ENCODE measurements at places on chromosomes 13 and 19. TPM values are rescaled to one million over a fixed set of nuclear protein-coding genes. Genes with fewer than 3 reads are reported as not detected.

GRCh38 chr13:106143930-106144709 is 391.3 kb downstream of the EFNB2 start:
- DNase-seq: no peak
- H3K4me1 ChIP-seq: no peaks in the 10 kb centered on the region
- no peaks in the 10 kb centered on the region for H3K27me3 ChIP-seq
- H3K4me3 ChIP-seq: no peak overlapping the region

DNA sequence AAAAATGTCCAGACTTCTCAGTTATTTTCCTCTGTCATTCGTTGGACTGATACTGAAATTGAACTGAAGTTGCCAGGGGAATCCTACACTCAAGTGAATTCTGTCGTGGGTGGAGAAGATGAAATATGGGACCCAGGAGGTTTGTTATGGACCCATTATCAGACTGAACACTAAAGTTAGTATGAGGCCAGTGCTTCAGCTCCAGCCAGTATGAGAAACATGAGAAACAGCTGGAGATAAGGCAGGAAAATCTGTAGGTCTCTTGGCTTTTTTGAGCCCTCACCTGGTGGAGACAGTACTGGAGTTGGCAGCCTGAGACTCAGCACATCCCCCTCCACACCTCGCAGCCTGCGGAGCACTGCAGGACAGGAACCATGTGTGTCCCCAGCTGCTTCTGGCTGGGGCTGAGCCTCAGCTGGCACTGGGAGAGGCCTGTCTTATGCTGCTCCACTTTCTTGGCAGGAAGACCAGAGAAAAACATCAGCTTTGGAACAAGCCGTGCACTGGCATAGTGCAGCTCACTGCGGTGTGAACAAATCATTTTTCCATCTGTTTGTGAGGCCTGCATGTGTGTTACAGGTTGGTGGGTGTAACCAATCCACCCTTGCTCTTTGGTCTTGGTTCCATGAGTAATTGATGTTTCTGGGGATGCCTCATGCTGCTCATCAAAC is 641.0 kb downstream of the FGF9 start:
- DNase-seq: no peak
- no peaks in the 10 kb centered on the region for H3K4me1 ChIP-seq
- no peaks in the 10 kb centered on the region for H3K27me3 ChIP-seq
- H3K4me3 ChIP-seq: no peak overlapping the region
- H3K36me3 ChIP-seq: no peaks in the 10 kb centered on the region

DNA sequence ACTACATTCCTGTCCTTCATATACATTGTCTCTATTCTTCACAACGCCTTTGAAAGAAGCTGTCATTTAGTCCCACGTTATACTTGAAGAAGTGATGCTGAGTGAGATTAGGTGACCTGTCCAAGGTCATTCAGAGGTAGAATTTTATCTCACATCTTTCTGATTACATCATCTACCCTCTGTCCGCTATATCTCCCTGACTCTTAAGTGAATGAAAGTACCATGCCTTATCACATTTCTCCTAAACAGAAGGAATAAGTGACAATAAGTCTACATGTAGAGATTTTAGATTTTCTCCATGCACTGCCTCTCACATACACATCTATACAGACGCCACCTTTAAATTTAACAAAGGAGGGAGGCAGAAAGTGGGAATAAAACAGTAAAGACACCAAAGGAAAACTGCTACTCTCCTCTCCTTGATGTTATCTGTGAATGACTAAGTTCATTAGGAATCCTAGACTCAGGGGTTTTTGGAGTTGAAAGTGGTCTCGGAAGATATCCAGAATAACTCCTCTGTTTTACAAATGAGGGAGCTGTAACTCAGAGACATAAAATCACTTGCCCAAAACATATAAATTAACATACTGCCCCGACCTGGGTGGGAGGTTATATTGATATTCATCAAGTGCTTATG is 4.9 kb upstream of the CLDN10 start:
- H3K4me3 ChIP-seq: no peak overlapping the region
- peaks cover 2% of the 10 kb centered on the region for H3K27me3 ChIP-seq
- H3K27ac ChIP-seq: no peak overlapping the region
- DNase-seq: no peak
- H3K36me3 ChIP-seq: no peaks in the 10 kb centered on the region

GRCh38 chr13:75838366-75839005 is 202.4 kb downstream of the LMO7 start:
- no peak for DNase-seq
- no peaks in the 10 kb centered on the region for H3K4me1 ChIP-seq
- peaks cover 51% of the 10 kb centered on the region for H3K36me3 ChIP-seq
- H3K4me3 ChIP-seq: no peak overlapping the region

DNA sequence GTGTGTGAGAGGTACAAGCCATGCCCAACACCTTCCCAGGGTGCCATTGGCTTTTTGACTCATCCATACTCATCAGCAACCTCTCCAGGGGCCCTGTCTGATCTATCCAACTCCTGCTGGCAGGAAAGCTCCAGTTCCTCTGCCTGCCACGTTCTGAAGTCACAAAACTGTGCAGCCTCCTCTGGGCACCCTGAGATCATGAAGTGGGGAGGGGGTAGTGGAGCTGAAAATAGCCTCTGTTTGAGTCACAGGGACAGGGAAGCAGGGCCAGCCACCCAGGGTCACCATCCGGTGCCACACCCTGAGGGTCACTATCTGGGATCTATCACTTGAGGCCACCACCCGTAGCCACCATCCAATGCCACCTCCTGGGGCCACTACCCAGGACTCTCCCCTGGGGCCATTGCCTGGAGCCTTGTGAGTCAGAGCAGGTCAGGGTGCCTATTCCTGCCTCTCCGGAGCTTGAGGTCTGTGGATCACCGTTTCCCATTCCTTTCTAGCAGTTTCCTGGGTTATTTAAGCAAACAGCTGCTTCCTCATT is 172.1 kb downstream of the NUFIP1 start:
- no peaks in the 10 kb centered on the region for H3K4me1 ChIP-seq

DNA sequence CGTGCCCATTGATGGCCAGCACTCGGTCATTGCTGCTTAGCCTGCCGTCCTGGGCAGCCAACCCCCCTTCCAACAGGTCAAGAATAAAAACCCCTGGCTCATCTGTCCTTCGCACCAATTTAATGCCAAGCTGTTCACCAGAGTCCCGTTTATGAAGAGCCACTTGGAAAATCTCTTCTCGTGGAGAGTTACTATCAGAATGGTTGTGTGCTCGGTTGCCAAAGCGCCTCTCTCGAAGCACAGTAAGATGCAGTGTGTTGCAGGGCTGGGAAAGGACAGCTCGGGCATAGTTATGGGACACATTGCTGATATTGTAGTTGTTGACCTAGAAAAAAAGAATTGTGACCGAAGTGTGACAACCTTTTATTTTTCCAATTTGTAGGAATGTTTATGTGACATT is 57.9 kb downstream of the LNX2 start:
- H3K27me3 ChIP-seq: no peaks in the 10 kb centered on the region
- no peak for DNase-seq
- H3K4me1 ChIP-seq: no peaks in the 10 kb centered on the region
- no peak overlapping the region for H3K27ac ChIP-seq

DNA sequence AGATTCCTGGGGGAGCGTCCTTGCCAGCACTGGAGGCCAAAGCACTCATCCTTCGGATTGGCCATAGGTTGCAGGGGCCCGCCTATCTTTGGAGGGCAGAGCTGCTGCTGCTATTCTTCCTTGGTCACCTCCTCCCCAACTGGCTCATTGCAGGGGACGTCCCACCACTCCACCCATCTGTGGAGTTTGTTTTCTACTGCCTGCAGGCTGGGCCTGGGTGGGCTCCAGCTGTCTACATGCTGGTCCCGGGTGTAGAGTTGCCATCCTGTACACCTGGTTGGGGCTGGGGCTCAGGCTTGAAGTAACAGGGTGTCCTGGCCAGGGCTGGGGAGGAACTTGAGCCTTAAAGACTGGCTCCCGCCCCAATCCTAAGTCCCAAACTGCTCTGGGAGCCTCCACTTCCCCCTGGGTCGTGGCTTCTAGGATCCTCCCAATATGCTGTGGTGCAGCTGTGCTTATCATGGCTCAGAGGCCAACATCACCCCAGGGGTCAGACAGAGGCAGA is 2.1 kb downstream of the RNF225 start:
- H3K4me1 ChIP-seq: peaks cover 13% of the 10 kb centered on the region
- peaks cover 19% of the 10 kb centered on the region for H3K36me3 ChIP-seq
- H3K27me3 ChIP-seq: peaks cover 2% of the 10 kb centered on the region
- H3K27ac ChIP-seq: no peak overlapping the region
- no peak overlapping the region for H3K4me3 ChIP-seq

The C3 gene
- total RNA-seq: 3,831 TPM

The CDC37 gene
- 139 TPM for total RNA-seq

Measured in kidney (tissue), 22 donors.